AG08395 (cell line): ENCODE measurements at places on chromosomes 4 and X.

DNA sequence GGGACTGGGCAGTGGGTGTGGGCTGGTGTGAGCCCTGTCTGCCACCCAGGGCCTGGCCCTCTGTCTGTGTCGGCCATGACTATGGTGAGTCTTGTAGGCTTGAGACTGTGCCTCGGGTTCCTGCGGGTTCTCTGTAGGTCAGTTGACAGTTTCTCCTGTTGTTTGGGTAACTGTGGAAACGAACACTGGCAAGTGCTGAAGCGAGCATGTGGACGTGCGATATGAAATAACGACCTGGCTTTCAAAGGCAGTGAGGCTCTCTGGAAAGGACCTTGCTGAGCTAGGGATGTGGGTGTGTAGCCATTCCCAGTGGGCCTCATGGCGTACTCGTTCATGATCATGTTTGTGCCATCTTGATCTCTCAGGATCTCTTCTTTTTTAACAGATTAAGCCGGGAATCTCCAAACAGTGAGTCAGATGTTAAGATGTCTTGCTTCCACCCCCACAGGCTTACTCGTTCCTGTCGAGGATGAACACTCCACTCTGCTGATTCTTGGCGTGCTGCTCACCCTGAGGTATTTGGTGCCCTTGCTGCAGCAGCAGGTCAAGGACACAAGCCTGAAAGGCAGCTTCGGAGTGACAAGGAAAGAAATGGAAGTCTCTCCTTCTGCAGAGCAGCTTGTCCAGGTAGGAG, 41.3 kb downstream of the HTT start:
- DNase-seq = peak; percentile 34

GRCh38 chrX:28158019-28158777, 176.9 kb upstream of the DCAF8L1 start:
- no peak for DNase-seq

DNA sequence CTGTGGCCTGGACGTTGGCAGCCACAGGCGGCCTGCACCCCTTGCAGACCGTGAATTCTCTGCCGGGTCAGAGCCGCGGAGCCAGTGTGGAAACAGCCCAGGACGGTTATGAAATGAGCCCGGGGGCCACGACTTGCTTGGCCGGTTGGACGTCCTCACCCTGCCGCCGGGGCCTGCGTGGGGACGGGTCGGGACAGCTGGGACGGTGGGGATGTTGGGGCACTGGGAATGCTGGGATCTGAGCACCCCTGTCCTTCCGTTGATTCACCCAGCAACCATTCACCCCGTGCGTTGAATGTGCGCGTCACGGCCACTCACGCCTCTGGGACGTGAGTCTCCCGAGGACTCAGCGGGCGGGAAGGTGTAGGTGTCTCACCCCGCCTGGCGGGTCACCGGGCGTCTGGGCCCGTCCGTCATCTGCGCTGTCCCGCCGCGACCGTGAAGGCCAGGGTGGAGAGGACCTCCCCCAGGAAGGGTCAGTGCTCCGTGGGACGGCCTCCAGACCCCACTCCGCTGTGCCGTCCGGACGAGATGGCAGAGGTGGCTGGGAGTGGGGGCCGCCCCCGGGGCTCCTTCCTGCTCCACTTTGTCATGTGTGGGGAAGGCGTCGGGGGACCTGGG, 4.5 kb upstream of the PLCXD1 start:
- DNase-seq = peak; percentile 75

GRCh38 chr4:8278421-8279287, 9.1 kb downstream of the HTRA3 start:
- DNase-seq = peak; percentile 85

- no peak for DNase-seq
These were observed 70.6 kb downstream of the KIT start for GRCh38 chr4:54728368-54728767.

DNA sequence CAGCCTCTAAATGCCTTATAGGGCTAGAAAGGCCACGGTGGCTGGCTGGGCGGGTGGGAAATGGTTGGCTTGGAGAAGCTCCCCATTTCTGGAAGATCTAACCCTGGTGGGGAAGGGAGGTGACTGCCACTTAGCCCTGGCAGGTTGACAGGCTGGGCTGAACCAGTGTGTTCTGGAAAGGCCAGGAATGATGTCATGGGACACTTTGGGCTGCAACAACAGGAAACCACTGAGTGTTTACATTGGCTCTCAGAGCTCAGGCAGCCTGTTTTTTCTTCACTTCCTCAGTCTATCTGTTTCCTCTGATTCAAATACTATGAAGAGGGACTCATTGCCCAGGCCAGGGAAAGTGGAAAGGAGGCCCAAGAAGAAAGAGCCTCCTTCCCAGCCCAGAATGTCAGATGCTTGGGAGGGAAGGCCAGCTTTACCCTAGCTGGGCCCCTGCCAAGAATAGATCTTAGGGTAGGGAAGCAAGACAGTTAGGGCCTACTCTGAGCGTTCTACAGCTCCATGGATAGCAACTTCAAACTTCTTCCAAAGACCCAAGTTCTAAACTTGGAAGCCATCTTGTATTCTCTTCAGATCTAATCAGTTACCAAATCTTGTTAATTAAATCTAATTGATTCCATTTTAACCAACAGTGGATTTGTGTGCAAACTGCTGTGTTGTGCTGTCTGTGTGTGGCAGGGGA, 65.8 kb upstream of the MSN start:
- DNase-seq = peak; percentile 60

GRCh38 chrX:116417214-116417613, 19.2 kb upstream of the SLC6A14 start:
- no peak for DNase-seq

GRCh38 chrX:153909024-153909979, 4.8 kb downstream of the AVPR2 start:
- no peak for DNase-seq

- peak; percentile 64 for DNase-seq
These were observed 84.3 kb downstream of the SPRY1 start for GRCh38 chr4:123480706-123481418.

DNA sequence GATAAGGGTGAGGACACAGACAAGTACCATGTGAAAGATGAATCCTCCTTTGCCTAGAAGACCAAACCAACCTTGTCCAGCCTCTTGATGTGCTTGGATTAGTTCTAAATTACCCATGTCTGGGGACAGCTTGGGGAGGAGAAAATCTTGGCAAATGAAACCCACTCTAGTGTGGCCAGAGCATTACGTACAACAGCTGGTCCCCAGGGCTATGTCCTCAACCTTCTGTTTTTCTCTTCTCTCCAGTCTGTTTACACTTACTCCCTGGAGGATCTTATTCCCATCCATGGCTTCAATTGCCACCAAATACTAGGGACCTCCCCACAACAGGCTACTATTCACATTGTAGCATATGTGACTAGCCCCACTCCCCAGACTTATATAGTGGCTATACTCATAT, 384.5 kb downstream of the OPHN1 start:
- no peak for DNase-seq

GRCh38 chr4:10212400-10212799, 95.8 kb upstream of the WDR1 start:
- DNase-seq = no peak

- no peak for DNase-seq
These were observed 55.8 kb downstream of the IL1RAPL2 start for GRCh38 chrX:104621781-104622180.

DNA sequence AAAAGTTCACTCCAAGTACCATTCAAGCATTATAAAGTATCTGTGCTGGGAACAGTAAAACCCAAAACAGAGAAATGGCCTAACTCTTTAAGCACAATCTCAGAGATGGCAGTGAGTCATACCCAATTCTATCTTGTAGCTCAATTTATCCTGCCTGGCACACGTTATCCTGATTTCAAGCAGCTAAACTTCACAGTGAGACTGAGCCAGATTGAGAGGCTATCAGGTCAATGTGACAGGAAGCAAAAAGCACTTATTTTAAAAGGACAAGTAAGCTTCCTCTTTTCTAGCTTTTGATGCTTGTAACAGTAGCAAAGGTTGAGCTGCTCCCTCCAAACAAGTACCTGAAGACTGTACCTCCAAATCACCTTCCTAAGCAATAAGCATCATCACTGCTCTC, 324.9 kb downstream of the NAF1 start:
- DNase-seq = no peak

DNA sequence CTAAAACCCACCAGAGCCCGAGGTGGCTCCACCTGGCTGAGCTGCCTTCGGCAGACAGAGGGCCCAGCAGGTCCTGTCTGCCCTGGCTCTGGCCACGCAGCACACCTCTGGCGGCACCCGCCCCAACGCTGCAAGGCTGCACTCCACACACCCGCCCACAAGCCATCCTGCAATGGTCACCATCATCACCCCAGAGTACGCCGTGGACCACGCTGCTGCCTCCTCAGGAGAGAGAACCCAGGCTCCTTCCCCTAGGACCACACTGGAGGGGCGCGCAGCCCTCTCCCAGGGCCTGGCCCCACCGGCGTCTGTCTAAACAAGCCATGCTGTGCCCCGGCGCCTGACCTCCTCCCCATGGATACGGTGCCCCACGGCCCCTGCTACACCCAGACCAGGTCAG, 39.6 kb upstream of the CPLX1 start:
- no peak for DNase-seq

- no peak for DNase-seq
These were observed 3.5 kb downstream of the TMSB4X start for GRCh38 chrX:12978205-12979025.

GRCh38 chr4:6568689-6569332, 6.2 kb upstream of the MAN2B2 start:
- DNase-seq = peak; percentile 52

DNA sequence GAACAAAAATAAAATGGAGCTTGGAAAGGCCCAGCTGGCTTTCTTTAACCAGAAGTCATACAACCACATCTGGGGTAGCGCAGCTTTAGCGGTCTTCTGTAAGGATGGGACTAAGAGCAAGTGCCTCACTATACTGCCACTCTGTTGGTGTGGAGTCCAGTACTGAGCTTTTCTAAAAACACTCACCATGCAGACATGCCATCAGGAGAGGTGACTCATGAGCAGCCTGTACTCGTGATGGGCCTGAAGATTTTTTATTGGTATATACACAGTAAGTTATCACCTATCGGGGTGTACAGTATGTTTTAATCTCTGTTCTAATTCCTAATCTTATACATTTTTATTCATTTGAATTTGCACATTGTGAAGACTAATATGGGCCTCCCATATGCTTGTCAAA, 9.6 kb downstream of the PPP3CA start:
- peak; percentile 57 for DNase-seq

- DNase-seq = no peak
These were observed 18.6 kb upstream of the RAP1GDS1 start for GRCh38 chr4:98242538-98242937.

DNA sequence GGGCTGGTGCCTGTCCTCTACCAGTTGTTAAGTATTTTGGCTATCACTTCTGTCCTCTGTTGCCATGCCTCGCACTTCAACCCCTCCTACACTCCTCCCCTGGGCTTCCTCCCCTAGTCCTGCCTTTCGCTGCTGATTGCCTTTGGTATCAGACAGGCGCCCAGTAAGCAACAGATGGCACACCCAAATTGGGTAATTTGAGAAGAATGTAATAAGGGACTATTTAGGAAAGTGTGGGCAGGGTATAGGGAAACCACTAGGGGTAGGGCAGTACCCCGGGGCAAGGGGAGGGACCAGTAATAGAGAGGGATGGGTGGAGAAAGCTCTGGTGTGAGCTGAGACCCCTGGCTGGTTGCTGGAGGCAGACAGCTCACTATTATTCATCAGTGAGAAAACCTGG, 172.7 kb upstream of the USP9X start:
- no peak for DNase-seq

DNA sequence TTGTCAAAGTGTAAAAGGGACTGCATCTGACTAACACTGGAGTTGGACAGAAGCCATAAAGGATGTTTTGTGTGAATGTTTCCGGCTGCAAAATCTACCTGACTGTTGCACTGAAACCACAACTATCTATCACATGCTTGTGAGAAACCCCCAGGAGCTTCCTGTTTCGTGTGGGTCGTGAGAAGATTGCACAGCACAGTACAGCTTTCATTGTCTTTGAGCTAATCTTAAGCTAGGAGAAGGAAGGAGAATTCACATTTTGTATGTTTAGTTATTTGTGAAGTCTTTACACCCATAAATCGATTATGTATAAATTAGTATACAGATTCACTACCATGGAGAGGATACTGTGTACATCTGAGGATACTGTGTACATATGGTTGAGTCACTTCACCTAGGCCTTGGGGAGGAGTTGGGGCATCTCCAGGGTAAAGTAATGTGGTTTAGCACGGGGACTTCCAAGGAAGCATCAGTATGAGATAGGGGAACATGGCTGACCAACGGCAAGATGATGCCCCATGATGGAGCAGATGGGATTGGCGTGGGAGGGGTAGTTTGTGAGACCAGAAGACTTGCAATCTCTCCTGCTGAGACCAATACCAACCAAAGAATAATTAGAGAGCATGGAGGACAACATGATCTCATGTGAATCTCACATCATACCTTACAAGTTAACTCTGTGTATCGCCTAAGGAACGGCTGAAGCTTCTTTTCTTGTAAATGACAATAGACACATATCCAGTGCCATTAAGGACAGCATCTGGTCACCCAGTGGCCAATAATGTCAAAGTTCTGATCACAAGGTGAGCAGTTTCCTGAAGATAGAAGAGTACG, 43.1 kb upstream of the FAM9C start:
- no peak for DNase-seq

DNA sequence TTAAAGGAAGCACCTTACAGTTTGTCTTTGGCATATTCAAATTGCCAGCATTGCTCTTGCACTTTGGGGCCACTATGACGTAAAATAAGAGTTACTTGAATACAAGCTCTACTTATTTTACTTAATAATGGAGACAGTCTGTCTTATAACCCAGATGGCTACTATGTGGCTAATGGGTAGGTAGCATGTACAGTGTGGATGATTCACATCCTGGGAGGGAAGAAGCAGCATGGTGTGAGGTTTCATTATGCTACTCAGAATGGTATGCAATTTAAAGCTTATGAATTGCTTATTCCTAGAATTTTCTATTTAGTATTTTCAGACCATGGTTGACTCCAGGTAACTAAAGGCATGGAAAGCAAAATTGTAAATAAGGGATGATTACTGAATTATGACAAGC, 761.8 kb upstream of the ATOH1 start:
- no peak for DNase-seq

DNA sequence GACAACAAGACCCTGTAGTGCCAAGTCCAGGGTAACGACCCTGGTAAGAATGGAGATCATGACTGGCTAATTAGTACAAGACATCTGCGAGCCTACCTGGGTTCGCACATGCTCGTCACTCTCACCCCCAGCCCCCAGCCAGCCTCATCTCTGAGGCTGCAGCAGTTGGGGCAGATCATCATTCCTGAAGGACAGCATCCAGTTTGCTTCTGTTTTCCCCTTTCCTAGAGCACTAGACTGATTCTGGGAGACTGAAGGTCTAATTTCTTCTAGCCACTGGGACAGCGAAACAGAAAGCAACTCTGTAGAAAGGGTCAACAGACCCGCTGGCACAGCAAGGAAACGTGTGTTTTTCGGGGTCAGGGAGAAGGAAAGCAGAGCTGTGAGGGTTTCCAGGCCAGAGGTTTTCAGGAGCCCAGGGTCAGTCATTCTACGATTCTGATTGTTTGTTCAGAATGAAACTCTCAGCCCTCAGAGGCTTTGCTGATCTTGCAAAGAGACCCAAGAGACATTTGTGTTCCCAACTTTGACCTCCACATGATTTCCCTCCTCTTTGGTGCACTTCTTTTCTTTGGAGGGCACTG, 343.1 kb upstream of the NOCT start:
- no peak for DNase-seq
